ENCODE measurements at places on chromosomes 7 and 10.
A peak's percentile ranks its signal among the peaks of the same experiment; 100 is the strongest.

- DNase-seq: peak; percentile 42
Observed at GRCh38 chr10:34474009-34474376, 341.1 kb downstream of the PARD3 start.

- peak; percentile 75 for DNase-seq
Observed at GRCh38 chr7:114979388-114979787, 57.5 kb downstream of the MDFIC start.

GRCh38 chr7:121440857-121441503 is 44.9 kb upstream of the FAM3C start:
- DNase-seq: no peak

DNA sequence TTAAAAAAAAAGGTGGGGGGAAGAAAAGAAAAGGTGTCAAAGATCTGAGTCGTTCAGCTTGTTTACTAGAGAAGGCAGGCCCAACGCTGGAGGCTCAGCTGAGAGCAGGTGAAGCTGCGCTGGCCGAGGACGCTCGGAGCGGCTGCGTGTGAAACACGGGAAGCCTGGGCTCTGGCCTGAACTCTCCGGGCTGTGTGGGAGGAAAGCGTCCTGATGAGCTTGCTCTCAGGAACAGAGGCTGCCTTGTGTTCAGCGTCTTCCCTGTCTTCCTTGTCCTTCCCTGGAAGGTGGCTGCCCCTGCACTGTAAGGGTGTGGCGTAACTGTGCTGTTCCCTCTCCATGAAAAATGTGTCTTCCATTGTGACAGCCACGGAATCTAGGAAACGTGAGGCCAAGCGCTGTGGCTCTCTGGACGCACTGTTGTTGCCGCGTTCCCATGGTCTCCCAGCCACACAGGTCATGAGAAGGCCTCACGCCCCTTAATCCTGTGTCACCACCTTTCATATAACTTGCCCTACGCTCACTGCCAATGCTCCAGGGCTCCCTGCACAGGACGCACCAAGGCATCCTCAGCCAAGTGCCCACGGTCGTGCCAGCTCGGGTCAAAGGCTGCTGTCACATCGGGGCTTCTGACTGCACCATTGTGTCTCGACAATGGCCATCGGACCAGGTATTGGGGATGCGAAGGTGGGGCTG is 15.8 kb downstream of the IL15RA start:
- no peak for DNase-seq

GRCh38 chr7:157662981-157663716 is 326.3 kb downstream of the DNAJB6 start:
- DNase-seq: no peak

DNA sequence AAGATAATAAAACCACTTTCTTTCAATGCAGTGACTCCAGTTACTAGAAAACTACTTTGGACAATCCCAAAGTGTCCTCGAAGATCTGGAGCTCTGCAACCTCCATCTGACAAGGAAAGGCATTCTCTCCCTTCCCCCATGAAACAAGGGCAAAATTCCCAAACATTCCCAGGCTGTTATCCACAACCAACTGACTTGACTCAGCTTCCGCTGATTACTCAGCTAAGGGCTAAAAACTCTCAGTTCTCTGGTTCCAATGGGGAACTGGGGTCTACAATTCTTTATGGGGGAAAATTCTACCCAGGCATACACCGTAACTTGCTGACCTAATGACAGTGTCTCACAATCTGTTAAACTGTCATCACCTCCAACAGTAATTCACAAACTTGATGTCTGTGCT is 48.4 kb downstream of the SFMBT2 start:
- DNase-seq: no peak

- DNase-seq: no peak
Observed at GRCh38 chr10:133464582-133465031, 10.9 kb downstream of the SCART1 start.
